ENCODE measurements at places on chromosomes 16 and 17.

DNA sequence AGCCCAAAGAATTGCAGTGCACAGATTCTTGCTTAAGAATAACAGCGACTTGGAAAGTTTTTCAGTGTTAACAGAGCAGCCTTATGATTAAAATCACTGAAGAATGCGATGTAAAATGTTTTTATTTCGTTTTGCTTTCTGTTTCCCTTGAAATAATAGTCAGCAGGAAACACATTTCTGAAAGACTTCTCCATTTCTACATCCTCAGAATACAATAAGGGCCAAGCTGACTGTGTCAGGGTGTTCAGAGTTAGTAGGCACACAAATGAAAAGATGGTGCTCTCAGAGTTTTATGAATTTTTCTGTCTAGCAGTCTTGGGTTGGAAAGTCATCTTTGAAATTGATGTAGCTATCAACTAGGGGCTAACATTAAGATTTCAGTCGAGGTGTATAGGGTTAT, 582.9 kb upstream of the RBFOX1 start:
- no peak for DNase-seq

- DNase-seq, result no peak
Observed at GRCh38 chr17:32460054-32460453, 15.7 kb downstream of the PSMD11 start.

DNA sequence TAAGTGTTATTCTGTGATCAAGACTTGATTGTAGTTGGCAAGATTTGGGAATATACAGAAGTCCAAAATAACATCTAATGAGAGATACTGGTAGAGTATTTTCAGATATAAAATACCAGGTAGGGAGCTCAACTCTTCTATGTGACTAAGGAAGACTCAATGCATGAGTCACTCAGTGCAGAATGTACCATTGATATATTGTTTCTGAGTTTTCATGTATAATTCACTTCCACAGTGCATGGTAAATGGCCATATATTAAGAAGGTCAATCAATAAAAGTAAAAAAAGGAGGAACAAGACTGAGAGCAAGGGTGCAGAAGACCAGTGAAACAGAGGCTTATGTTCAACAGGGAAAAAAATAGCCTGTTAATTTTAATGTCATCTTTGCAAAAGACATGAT, 1387.9 kb downstream of the CDH8 start:
- DNase-seq, result no peak

DNA sequence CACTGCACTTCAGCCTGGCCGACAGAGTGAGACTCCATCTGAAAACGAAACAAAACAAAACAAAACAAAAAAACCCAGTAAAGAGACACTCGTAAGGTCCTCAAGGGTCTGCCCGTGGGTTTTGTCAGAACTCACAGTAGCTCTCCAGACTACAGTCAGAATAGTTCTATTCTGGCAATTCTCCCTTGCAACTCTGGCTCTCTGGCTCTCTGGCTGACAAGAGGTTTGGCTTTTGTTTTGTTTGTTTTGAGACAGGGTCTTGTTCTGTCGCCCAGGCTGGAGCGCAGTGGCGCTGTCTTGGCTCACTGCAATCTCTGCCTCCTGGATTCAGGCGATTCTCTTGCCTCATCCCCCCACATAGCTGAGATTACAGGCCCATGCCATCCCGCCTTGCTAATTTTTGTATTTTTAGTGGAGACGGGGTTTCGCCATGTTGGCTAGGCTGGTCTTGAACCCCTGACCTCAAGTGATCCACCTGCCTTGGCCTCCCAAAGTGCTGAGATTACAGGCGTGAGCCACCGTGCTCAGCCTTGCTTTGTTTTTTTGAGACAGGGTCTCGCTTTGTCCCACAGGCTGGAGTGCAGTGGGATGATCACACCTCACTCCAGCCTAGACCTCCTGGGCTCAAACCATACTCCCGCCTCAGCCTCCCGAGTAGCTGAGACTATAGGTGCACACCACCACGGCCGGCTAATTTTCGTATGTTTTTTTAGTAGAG, 20.5 kb upstream of the CHP2 start:
- no peak for DNase-seq

DNA sequence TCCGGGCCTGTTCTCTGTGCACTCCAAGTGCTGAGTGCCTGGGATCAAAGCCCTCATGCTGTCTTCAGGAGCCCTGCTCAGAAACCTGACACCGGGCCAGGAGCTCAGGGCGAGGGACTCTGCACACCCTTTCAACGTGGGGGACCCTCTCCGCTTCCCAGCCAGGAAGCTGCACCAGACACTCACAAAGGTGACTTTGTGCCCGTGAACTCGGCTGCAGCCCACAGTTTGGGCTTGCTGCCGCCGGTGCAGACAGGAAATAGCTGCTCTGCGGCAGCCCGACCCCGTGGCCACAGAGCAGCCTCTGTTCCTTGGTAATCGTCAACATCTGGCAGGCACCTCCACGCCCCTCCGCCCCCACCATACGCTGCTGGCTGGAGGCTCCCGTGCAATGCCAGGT, 93.4 kb upstream of the METRNL start:
- DNase-seq, result peak; percentile 9

DNA sequence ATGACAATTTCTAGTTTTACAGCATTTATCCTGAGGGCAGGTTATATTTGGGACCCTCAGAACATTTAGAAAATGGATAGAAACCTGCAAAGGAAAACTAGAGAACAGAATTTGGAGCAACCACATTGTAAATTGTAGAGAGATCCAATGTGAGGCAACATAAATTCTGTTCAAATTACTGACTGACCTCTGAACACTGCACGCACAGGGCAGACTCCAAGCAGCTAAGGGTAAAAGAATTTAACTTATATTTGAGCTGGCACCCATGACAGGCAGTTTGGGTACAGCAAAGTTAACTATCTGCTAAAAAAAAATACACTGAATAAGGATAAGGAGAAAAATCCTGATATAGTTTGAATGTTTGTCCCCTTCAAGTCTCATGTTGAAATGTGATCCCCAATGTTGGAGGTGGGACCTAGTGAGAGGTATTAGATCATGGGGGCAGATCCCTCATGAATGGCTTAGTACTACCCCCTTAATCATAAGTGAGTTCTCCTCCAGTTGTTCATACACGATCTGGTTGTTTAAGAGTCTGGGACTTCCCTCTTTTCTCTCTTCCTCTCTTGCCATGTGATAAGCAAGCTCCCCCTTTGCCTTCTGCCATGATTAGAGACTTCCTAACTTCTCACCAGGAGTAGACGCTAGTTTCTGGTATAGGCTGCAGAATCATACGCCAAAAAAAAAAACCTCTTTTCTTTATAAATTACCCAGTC, 75.7 kb downstream of the FBXL20 start:
- no peak for DNase-seq

GRCh38 chr17:67718325-67718941, 697 bp downstream of the NOL11 start:
- DNase-seq, result no peak

- no peak for DNase-seq
Observed at GRCh38 chr17:70668276-70668937, 499.1 kb downstream of the KCNJ2 start.

DNA sequence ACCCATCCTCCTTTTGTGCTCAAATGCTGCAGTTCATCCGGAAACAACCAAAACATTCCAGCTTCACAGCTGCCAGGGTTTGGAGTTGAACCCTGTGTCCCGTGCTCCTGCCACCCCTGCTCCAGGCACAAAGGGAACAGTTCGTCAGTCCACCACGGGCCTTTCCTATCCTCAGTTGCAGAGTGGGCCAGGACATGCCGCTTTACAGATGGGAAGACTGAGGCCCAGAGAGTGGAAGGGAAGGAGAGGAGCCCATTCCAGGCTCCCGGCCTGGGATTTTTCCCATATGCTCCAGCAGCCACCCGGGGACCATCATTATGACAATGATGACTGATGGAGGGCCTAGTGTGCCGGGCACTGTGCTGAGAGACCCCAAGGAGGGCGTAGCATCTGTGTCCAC, 27.6 kb downstream of the RAI1 start:
- no peak for DNase-seq

DNA sequence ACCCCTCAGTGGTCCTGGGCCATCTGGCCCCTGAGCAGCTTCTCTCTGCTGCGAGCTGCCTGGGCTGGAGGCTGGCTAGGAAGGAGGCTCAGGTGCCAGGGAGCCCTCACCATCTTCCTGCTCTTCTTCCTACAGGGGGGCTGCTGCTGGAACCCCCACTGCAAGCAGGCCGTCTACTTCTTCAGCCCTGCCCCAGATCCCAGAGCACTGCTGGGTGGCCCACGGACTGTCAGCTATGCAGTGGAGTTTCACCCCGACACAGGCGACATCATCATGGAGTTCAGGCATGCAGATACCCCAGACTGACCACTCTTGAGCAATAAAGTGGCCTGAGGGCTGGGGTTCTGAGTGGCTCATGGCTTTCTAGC, 46.1 kb downstream of the PRMT7 start:
- DNase-seq, result no peak

DNA sequence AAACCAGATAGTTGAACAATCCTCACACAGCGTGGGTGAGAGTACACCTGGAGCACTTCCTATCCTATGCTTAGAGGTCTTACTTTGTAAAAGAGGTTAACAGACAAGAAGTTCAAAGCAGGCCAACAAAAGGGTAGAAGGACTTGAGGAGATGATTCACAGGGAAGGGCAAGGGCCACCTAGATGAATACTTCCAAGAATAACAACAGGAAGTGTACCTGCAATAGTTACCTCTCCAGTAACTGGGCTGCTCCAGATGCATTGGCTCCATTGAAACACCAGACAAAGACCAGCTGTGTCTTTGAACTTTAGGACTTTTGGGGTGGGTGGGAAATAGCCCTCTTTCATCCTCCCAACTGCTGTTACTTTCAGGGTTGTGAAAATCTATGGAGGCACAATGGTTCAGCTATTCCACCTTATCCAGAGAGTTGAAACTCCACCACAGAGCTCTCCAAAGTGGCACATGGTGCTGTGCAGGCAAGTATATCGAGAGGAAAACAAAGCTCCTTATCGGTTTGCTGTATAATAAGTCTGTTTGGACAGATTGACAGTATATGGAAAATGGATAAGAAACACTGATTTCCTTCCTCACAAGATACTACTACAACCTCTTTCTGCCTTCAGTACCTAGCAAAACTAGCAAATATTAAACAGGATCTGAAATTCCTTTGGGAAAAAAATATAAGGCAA, 22.7 kb downstream of the RNF43 start:
- no peak for DNase-seq

DNA sequence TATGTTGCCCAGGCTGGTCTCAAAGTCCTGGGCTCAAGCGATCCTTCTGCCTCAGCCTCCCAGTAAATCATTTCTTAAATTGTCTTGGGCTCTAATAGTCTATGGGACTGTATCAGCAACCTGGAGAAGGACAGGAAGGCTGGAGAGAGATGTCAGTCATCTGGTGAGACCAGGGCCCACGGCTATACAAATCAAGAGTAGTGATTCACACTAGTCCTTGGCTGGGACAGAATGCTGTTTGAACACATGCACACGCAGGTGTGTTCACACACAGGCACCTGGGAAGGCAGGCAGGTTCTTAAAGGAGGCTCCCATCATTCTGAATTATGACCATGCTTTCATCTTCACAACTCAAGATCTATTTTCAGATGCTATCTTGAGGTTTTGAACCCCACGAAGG, 14.1 kb downstream of the NQO1 start:
- DNase-seq, result no peak
